A549 (cell line): ENCODE measurements at places on chromosomes 3 and 15. TPM values are rescaled to one million over a fixed set of nuclear protein-coding genes. Genes with fewer than 3 reads are reported as not detected.

DNA sequence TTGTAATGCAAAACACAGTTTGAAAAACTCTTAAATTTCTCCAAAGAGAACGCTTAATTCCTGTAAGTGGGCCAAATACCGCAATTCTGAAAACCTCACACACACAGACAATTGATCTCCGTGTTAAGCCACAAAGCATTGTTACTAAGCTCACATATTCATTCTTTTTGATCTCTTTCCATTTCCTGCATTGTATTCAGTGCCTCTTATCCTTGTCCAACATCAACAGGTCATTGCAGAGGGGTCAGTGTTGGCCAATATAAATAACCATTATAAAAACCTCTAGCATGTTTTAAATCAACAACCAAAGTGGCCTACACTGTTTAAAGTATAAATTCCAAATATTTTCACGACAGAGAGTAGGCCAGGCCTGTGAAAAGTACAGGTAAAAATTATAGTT is 171.1 kb downstream of the PDZRN3 start:
- DNase-seq: no peak

GRCh38 chr3:141795276-141795675 is 32.1 kb downstream of the GRK7 start:
- DNase-seq: no peak

- no peak for DNase-seq
Observed at GRCh38 chr15:69508659-69509058, 56.0 kb downstream of the RPLP1 start.

- no peak for DNase-seq
Observed at GRCh38 chr3:100209948-100210771, 50.6 kb upstream of the TBC1D23 start.

DNA sequence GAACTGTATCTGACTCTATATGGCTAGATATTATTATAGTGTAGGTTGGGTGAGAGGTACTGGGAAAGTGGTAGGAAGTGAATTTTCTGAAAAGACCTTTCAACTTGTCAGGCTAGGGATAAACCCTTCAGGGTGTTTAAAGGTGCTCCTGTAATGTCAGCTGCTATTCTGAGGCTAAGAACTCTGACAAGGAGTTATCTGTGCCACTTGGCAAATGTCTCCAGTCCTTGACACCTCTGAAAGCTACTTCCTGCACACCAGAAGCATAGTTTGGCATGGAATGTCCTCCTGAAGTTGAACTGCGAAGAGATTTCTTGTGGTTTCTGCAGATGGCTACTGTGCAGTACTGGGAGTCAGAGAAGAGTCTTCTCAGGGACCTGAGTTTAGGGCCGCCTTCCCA is 194.3 kb downstream of the CDIN1 start:
- no peak for DNase-seq

GRCh38 chr15:61681676-61682075 is 378.6 kb downstream of the VPS13C start:
- DNase-seq: no peak

DNA sequence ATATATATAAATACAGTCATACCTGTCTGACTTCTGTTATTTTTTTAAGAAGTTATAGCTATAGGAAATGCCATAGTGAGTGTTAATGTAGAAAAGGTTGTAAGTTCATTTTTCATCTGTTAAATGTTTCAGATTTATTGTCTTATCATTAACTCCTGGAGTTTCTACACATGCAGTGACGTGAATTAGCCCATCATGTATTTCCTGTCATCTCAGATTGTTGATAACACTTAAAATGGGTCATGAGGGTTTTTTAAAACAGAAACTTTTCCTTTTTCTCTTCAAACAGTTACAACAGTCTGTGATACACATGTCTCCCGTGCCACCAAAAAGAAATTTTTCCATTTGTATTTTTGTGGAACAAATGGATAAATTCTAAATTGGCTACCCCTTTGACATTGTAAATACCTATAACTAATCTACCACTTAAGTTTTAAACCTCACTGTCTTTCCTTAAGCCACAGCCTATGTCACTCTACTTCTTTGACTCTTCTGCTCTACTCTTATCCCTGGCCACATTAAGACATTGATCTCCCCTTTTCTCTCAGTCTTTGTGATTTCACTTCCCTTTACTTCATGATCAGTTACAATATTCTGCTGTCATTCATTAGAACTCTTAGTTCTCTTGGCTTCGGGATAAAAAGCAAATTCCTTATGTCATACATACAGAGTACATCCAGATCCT is 89.1 kb downstream of the NEO1 start:
- no peak for DNase-seq

DNA sequence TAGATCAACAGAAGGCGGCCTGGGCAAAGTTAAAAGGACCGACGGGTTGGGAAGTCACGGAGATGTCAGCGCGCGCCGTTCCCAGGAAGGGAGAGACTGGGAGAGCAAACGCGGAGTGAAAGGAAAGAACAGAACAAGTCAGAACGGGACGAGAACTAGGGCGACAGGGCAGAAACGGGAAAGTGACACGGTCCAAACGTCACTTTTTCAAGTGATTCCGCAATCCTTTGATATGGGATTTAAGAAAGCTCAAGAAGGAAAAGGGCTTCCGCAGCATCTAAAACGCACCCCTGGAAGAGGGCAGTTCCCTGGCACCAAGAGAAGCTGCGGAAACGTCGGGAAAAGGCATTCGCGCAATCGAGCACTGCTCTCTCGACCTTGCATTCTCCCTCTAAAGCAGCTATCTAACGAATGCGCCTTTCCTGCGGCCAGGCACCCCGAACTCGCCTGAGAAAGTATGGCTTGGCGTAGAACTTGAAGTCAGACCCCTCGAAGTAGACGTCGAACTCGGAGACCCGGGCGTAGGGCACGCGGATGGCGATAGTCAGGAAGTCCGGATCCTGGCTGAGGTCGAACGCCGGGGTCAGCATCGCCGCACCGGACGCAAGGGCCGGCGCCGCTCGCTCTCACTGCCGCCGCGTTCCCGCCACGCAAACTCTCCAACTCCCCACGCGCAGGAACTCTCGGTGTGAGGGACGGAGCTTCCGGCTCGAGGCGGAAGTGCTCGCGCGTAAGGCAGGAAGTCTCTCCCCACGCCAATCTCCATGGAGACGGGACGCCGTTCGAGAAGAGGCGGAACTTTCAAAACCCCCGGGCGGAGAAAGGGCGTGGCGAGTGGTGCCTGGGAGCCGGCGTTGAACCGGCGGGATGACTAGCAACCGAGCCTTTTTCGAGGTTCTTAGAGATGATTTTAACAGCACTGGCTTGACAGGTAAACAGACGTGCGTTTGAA is at the start of gene SHQ1:
TSS of gene SHQ1 (minus strand) at position 695 of the 952 bp plus-strand sequence. CDS start at position 590, 105 bp downstream.
- peak; percentile 84 for DNase-seq

DNA sequence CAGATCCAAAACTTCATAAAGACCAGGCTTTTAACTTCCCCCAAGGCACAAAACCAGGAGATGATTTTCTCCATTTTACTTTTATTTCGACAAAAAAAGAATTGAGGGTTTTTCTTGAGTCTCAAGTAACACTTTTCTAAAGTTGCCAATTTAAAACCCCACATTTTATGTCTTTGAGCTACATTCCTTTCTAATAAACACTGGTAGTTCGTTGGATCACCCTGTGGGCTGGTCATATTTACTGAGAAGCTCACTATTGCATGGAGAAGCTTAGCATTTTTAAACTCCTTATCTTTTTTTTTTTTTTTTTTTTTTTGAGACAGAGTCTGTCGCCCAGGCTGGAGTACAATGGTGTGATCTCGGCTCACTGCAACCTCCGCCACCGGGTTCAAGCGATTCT is 255.1 kb upstream of the TPM1 start:
- DNase-seq: no peak

DNA sequence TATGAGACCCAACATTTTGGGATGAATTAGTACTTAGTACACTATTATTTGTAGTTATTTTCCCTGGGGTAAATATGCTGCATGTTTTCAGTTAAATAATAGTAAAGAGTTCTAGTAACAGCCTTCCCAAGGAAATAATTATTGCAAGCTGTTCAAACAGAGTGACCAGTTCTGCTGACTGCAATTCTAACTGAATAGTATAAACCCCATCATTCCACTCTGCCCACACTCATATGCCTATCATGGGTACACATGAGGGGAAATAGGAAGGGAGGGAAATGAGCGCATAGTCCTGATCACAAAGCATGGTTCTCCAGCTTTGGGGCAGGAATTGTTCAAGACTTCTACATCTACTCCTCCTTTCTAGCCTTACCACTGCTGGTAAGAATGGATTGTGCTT is 18.7 kb downstream of the UQCC5 start:
- DNase-seq: no peak

GRCh38 chr3:73473181-73473897 is 151.4 kb downstream of the PDZRN3 start:
- no peak for DNase-seq

CNTN3 gene
- not detected in 3 replicates for polyA plus RNA-seq

DNA sequence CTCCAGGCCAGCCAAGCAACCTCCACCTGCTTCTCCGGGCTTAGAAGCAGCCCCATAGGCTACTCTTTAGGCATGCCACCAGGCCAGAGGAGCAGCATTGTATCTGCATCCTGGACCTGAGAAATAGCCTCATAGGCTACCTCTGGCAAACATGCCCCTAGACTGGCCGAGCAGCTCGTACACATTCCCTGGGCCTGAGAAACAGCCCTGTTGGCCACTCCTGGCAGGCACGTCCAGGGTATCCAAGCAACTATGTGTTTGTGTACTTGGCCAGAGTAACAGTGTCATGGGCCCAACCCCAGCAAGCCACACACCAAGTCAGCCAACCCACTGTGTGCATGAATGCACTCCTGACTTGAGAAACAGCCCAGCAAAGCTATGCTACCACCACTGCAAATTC is 498.7 kb upstream of the CDIN1 start:
- DNase-seq: no peak

SPINK8 gene
- polyA plus RNA-seq: not detected in 3 replicates
